ENCODE measurements at places on chromosomes 2 and 18.

GRCh38 chr2:174332217-174332963, 2.4 kb upstream of the SP9 start:
- no peak for DNase-seq

DNA sequence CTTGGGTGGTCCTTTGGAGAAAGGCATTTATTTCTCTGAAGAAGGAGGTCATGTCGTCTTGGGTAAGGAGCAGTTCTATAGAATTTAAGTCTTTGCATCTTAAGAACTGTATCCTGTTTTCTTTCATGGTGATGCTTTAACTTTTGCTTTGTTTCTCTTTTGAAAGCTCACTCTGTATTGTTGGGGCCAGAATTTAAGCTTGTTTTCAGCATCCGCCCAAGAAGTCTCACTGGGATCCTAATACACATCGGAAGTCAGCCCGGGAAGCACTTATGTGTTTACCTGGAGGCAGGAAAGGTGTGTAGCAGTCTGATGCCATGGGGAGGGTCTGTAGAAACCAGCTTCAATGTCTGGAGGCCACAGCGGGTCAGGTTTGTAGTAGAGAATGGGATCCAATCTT, 64.7 kb upstream of the TTC39C start:
- no peak for DNase-seq

- no peak for DNase-seq
Observed at GRCh38 chr18:56210520-56210919, 427.9 kb downstream of the TXNL1 start.

GRCh38 chr2:239256350-239256743, 144.5 kb downstream of the HDAC4 start:
- no peak for DNase-seq

- DNase-seq, result no peak
Observed at GRCh38 chr18:70181725-70182124, 23.8 kb downstream of the RTTN start.
